Frontal cortex (tissue), 4 donors: ENCODE measurements at places on chromosomes 16 and 17. TPM values are rescaled to one million over a fixed set of nuclear protein-coding genes. Genes with fewer than 3 reads are reported as not detected.

DNA sequence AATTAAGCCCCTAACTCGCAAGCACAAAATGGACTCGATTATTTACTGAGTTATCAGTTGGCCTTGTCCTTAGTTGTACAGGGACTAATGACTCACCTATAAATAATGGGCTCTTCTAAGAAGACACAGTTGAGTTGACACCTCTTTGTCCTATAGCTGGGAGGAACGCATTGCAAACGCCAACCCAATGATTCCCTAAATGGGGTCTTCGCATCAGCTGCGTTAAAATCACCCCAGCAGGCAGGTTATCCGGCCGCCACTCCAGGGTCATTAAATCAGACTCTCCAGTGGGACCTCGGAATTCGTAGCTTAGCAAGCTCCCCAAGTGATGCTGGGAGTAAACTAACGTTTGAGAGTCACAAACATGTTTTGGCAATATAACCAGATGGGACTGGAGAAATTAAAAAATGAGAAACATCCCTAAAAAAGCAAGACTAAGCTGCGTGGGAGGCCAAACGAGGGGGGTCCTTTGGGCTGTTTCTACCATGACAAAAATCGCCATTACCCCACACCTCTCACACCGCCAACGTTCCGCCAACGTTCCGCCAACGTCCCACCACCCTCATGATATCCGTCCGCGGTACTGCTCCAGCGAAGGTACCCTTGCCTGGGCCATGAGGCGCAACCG, 932 bp upstream of the NFE2L1 start:
- DNase-seq = no peak

The KRTAP4-5 gene
- total RNA-seq = not detected

The TP53TG3C gene
- total RNA-seq = not detected

- DNase-seq = no peak
These were observed 108.1 kb upstream of the CDC42EP4 start for GRCh38 chr17:73419881-73420280.

- DNase-seq = no peak
These were observed 60.0 kb downstream of the CRISPLD2 start for GRCh38 chr16:84879569-84880487.

GRCh38 chr17:80491478-80492342, 15.3 kb upstream of the NPTX1 start:
- DNase-seq = no peak

DNA sequence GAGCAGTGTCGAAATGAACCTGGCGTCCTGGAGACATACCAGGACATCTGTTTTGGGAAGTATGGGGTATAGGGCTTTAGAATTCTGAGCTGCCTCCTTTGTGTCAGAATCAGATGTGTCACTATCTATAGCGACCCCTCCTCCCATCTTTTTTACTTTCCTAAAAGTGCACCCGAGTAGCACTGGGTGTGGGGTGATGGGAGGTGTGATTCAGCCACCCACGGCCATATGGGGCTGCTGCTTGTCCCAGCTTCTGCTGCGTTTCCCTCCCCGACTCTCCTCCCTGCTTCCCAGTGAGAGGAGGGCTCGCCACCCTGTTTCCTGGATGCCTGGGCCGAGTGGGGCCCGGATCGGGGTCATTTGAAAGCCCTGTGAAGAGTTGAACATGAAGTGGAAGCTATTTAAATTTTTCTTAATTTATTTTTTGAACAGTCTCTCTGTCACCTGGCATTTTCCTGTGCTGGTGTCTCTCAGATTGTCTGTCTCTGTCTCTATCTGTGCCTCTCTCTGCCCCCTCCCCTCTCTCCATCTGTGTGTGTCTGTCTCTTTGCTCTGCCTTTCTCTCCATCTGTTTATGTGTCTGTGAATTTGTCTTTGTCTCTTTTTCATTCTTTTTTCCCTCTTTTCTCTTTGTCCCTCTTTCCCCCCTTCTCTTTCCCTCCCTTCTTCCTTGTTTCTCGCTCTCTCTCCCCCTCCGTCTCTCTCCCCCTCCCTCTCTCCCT, 638.8 kb upstream of the EEF2KMT start:
- DNase-seq = no peak
